ENCODE measurements at places on chromosomes 5 and 9.

DNA sequence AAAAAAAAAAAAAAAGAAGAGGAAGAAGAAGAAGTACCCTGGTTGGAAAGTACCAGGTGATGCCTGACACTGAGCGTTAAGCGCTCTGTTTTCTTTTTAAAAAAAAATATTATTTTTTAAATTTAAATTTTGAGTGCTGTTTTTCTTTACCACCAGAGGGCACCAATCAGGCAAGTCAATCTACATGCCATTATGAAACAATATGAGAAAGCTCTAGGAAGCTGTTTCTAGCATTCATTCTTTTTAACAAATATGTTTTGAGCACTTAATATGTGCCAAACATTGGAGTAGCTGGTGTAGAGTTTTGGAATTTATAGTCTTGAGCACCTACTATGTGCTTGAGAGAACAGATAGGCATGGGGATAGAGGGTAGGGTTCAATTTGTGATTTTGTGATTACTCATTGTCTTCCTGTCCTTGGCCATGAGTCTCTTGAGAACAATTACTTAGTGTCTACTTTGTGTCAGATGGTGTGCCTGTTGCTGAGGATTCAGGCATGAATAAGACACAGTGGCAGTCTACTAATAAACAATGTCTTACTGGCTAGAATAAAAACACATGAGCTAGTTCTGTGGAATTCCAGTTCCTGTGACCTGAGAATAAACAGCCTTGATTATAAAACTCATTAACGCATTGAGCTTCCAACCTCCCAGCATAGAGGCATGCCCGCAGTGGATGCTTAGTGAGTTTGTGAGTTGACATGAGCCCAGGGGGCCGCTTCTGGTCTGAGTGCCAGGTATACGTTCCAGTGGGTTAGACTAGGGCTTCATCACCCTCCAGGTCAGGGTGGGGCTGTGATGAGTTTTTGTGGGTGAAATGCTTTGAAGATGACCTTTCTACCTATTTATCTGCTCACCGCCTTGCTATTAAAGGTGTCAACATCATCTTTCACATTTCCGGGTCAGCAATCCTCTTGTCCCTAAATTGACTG is 3.0 kb upstream of the UBE2R2 start:
- peak; percentile 88 for DNase-seq

DNA sequence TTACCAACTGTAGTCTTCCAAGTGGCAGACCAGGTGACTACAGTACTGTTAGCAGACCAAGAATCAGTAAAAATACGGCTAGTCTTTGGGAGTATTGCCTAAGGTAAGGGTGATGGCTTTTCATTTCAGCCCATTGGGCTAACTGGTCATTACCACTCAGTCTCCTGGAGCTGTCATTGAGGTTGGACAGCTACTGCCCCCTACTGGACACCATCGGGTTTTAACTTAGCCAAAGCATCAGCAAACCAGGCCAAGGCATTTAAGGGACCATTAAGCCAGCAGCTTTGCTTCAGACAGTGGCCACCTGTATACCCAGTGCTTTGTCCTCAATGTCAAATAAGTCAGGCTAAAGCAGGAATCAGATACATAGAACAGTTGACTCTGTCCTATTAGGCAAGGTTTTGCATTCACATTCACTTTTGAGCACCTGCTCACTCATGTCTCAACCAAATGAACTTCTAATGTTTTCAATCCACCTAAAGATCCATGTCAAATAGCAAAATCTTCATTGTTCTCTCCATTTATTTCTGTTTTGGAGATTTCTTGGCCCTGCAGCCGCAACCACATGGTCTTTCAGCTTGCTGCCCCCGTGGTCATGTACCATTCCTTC is 117.2 kb downstream of the INVS start:
- peak; percentile 35 for DNase-seq

DNA sequence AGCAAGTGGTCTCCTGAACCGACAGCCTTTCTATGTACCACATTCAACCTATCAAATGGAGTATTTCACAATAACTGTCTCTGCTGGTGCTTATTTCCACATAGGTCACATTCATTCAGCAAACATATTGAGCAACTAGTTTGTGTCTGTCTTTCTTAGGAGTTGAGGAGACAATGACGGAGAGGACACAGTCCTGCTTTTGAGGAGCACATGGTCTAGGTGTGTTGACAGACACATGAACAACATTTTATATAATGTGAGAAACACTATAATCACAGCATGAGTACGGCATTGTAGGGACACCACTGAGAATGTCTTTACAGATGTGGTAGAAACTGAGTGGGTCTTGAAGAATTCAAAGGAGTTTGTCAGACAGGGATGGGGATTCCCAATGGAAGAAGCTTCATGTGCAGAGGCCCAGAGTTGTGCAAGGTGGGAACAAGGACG is 28.5 kb downstream of the NFIL3 start:
- DNase-seq = no peak

GRCh38 chr5:35618304-35618636 is 607 bp downstream of the SPEF2 start:
- no peak for DNase-seq

DNA sequence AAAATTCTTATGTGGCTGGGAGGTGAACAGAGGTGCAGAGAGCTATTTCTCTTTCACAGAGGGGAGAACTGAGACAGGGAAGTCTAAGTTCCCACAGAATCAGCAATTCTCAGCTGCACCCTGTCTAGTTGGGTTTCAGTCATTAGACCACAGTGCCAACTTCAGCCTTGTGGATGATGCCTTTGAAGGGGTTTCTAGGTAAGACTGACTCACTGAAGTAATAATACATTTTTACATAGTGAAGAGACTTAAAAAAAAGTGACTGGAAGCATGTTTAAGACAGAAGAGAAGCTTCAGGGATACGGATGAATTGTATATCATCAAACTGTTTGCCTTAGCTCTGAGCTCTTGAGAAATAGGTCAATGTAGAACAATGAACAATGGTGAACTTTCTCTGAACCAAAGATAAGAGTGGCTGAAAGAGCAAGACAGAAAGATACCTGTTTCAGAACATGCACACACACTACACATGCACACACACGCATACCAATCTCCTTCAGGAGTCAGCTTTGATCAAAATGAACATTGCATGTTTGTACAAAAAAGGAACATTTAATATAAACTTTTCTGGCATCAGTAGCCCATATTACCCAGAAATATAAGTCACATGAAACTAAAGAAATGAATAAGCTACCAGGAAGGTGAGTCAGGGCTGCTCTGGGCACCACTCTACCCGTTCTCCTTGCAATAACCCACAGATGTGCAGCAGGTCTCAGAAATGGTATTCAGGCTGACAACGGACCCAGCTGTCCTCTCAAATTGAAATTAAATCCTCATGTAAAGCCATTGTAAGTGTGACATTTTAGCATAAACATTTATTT is 12.6 kb upstream of the FYB1 start:
- no peak for DNase-seq

DNA sequence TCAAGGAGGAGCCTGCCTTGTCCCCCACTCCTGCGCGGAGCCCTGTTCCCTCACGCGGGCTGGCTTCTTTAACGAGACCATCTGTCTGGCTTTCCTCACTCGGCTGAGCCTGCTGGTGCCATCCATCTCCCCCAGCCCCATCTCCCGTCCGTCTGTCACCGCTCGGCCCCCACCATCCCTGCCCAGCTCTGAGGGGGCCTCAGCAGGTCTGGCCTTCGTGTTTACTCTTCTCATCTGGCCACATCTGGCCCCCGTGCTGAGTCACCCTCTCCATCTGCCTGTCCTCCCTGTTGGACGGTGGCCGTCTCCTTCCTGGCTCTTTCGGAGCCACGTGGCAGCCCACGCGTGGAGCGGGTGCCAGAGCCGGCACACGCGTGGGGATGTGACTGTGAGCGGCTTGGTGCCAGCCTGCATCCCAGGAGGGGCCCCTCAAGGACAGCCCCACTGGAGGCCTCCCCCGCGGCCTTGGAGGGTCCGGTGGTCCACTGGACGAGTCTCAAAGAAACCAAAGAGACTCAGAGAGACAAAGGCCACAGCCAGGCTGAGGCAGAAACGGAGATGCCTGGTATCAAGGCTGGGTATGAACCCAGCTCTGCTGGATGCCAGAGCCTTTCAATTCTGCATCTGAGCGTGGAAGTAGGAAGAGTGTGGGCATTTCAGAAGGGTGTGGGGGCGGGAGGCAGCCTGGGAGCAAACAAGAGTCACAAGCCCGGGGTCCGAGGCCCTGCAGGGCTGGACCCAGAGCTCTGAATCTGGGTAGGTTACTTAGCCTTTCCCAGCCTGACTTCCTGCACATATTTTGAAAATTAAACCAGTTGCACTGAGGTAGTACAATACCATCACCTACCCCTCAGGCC is 76.7 kb upstream of the UNC5A start:
- no peak for DNase-seq

- DNase-seq = no peak
Observed at GRCh38 chr9:37104183-37104889, 16.0 kb upstream of the ZCCHC7 start.

- no peak for DNase-seq
Observed at GRCh38 chr5:176821441-176821840, 11.1 kb downstream of the UNC5A start.

DNA sequence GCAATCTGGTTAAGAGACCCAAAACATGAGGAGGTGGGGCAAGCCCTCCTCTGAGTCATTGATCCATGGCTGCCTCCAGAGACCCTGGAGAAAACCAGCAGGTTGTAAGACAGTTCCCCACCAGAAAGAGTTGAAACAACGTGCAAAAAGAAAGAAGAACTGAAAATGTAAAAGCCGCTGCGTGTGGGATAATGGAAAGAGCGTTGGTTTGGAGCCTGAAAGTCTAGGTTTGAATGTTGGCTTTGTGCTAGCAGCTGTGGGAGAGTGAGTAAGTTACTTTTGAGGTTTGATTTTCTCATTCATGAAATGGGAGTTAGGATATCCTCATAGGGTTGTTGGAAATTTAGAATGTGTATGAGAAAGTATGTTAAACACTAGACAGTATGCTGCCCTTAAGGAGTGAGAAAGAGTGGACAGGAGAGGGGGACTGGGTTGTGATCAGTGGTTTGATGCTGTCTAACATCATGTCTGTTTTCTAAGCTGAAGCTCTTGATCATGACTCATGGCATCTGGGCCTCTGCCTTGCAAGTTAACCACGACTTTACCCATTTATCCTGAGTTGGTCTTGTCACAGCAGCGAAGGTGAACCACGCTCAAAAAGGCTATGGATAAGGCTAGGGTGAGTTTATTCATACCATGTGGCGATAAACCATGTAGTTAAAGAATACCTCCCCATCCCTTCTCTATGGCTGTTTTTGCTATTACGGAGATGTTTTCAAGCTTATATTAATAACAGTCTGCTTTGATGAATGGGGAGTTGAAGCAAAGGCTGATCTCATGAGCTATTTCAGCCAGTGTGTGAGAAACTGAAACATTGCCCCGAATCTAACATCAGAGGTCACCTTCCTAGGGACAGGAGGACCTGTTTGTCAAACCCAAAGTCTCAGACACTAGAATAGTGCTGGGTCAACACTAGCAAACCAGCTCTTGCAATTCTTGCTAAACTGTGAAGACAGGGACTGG is 41.3 kb downstream of the ZNF366 start:
- DNase-seq = no peak

DNA sequence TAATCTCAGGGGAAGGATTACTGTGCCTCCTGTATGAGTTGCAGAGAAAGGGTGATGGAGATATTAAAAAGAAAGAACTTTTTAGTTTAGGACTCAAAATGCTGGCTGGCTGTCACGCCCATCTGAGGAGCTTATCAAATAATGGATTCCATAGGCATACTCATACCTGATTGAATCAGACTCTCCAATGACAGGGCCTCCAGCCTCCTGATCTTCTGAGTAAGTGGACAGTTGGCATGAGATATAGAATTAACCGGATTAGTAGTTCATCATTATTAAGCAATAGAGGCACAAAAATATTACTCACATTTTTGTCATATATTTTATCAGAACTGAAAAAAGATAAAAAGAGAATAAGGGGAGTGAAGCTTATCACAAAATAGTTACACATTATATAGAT is 157.0 kb upstream of the RASA1 start:
- no peak for DNase-seq

- no peak for DNase-seq
Observed at GRCh38 chr9:69056191-69056815, 20.8 kb downstream of the FXN start.

DNA sequence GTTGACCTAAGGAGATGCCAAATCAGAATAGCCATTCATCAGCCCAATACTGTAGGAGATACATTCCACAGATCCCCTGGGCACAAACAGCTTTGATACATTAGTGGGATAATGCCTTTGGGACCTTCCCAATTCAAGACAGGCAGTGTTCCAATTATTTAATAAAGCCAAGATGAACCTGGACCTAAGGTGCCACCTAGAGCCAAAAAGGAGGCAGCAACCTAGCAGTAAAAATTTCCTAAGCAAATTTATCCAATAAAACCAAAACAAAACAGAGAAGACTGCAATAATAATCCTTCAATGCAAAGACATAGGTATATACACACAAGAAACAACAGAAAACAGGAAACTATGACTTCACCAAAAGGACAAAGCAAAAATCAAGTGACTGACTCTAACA is 253.0 kb downstream of the HINT1 start:
- no peak for DNase-seq

GRCh38 chr5:147216552-147217154 is 18.2 kb upstream of the STK32A start:
- DNase-seq = no peak

- DNase-seq = no peak
Observed at GRCh38 chr9:79658926-79659325, 87.2 kb downstream of the TLE4 start.

DNA sequence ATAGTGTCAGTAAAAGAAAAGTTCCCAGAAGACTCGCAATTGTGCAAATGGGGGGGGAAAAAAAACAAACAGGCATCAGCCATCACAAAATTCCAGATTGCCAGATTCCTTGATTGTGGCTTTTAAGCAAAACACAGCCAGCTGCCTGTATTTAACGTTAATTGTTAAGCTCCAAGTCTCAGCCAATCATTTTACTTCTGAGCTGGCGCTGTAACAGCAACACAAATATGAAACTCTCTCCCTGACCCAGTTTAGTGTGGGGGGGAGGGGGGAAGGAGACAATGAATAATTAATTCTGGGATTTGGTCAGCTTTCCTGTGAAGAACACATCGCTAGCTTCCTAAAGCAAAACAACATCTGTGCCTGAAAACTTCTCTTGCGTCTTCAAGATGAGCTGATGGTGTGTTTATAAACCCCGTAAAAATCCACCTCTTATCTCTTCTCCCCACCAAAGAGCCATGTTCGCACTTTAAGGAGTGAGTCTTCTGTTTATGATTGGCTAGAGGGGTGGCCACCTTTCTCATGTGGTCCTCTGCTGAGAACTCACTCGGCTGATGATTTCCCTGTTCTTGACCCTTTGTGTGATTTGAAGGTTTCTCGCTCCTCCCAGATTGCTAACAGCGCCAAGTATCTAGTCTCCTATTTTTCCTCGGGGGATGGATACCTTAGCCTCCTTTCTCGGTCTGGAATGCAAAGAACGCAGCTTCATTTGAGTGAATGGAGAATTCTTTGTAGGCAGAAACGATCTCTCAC is 160.2 kb upstream of the DAPK1 start:
- DNase-seq = no peak

- no peak for DNase-seq
Observed at GRCh38 chr9:88501086-88501485, 33.9 kb upstream of the NXNL2 start.

- DNase-seq = peak; percentile 56
Observed at GRCh38 chr5:141623186-141623585, 4.4 kb upstream of the DIAPH1 start.

Measured in globus pallidus (tissue), 1 donor.